ENCODE measurements at places on chromosomes 4 and X. TPM values are rescaled to one million over a fixed set of nuclear protein-coding genes. Genes with fewer than 3 reads are reported as not detected.

ITM2A gene
- total RNA-seq: not detected

TRAPPC11 gene
- 20.0 TPM for total RNA-seq

CXCL13 gene
- total RNA-seq: not detected

UGT2A1 gene
- not detected for total RNA-seq

CT45A7 gene
- total RNA-seq: not detected

NXF2B gene
- total RNA-seq: not detected

Measured in smooth muscle cell of the coronary artery (primary cell).